ENCODE measurements at places on chromosomes 7 and 10.

DNA sequence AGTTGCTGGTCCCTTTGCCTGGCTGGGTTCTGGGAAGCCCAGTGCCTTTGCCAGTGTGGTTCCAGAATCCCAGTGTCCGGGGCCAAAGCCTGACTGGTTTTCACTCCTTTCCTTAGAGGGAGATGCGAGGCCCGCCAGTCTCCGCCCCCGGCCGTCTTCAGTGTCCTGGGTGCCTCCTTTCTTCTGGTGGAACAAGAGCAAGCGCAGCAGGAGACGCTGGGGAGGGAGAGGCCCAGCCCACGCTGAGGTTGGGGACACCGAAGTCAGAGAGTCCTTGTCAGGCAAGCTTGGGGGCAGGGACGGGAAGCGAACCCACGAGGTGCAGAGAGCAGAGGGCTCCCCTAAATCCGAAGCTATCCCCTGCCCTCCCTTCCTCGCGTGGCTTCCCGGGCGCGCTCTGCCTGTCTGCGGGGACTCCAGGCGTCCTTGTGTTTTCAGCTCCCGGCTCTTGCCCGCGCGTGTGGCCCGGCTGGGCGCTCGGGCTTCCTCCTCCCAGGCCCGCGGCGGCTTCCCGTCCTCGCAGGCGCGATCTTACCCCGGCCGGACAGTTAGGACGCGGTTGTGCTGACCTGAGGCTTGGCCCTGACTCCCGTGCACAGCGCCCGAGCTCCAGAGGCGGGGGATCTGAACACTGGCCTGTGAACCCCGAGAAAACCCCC, 60.6 kb upstream of the UBE3C start:
- no peak for DNase-seq

GRCh38 chr7:127857464-127857841, 173.8 kb downstream of the LRRC4 start:
- no peak for DNase-seq

DNA sequence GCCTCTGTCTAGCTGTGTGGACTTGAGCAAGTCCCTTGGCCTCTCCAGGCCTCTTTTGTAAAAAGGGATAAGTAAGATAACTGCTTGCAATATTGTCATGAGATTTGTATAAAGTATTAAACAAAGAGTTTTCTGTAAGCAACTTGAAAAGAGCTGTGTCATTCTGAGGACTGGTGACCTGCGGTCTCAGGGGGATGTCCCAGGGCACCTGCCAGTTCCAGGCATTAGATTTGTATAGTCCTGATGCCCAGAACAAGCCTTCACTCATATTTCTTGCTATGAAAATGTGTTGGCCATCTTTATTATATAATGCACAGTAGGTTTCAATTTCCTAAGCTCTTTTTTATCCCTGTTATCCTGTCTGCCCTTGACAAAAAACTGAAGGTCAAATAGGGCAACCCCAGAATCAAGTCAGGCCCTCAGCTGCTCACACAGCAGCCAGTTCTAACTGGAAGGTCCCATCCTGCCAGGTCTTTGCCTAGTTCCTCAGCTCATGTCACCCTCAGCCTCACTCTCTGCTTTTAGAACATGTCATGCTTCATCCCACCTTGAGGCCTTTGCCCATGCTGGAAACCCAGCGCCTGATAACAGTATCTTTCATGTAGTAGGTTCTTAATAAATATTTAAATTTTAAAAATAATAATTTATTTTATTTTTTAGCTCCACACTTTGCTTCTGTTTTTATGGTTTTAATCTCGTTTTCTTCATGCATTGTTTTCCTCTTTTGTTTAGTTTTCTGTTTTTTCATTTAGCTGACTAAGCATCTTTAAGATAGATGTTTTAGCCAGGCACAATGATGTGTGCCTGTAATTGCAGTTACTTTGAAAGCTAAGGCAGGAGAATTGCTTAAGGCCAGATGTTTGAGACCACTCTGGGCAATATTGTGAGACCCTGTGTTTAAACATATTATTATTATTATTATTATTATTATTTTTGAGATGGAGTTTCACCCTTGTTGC, 87.5 kb upstream of the ZNF92 start:
- DNase-seq: no peak

GRCh38 chr7:38291650-38292049, 18.2 kb upstream of the TARP start:
- no peak for DNase-seq

GRCh38 chr7:69892790-69893189, 294.5 kb downstream of the AUTS2 start:
- no peak for DNase-seq

DNA sequence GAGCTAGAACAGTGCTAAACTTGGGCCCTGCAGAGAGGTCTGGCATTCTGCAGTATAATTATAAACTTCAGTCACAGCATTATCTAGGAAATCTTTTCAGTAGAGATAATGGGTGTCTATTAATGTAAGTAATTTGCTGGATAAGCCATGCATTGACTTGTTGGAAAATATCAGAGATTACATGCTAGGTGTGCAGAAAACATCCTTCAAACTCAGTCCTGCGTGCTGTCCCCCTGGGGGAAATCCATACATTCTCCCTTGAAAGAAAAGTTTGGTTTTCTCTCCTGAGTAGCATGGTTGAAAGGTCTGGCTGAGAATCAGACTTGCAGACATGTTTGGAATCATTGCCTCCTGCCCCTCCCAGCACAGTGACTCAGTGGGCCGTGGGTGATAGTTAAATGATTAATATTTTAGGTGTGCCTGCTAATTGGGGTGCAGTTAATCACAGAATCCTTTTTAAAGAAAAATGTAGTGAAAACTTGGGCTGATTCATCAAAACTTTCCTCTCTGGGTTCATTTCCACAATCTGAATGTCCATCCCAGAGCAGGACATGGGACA, 13.9 kb upstream of the PRXL2A start:
- no peak for DNase-seq

DNA sequence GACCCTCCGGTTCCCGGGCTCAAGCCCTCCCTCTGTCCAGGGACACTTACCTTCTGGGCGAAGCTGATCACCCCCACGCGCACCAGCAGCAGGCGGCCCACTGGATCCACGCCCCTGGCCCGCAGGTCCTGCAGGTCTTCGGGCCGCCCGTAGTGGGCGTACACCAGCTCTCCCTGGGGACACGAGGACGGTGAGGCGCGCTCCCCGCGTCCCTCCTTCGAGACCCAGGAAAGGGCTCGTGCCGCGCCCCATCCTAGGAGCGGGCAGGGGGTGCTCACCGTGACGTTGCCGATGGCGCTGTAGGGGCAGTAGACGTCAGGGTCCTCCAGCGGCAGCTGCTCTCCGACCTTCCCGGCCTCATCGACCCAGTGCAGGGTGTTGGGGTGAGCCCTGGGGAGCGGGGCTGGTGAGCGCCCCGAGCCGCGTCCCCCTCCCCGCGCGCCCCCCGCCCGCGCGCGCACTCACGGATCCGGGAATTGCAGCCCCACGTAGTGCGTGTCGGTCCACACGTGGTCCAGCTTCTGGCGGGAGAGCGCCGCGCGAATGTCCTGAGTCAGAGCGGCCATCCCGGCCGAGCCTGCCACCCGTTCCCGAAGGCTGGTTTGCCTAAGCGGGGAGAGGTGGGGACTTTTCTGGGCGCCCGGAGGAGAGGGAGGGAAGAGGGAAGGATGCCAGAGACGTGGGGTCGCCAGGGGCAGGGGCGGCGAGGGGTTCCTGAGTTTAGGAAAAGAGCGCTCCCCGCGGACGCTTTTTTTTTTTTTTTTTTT, 8.2 kb downstream of the TFR2 start:
- DNase-seq: no peak

All from HFF-Myc (cell line).